NCI-H1417 treated with DMSO at 0.1 percent for 48 hours (cell line): ENCODE measurements at places on chromosomes 11 and 22.

- DNase-seq = peak; percentile 11
Measured at GRCh38 chr11:94400839-94401772, at the start of gene GPR83. Gene GPR83 (minus strand): TSS chr11:94401419. CDS start chr11:94401247, 172 bp downstream.

- DNase-seq = no peak
Measured at GRCh38 chr22:33962409-33962808, 42.1 kb upstream of the LARGE1 start.

GRCh38 chr11:77771135-77771534, 49.4 kb downstream of the RSF1 start:
- DNase-seq = no peak

- no peak for DNase-seq
Measured at GRCh38 chr11:90737444-90738050, 514.7 kb upstream of the CHORDC1 start.

DNA sequence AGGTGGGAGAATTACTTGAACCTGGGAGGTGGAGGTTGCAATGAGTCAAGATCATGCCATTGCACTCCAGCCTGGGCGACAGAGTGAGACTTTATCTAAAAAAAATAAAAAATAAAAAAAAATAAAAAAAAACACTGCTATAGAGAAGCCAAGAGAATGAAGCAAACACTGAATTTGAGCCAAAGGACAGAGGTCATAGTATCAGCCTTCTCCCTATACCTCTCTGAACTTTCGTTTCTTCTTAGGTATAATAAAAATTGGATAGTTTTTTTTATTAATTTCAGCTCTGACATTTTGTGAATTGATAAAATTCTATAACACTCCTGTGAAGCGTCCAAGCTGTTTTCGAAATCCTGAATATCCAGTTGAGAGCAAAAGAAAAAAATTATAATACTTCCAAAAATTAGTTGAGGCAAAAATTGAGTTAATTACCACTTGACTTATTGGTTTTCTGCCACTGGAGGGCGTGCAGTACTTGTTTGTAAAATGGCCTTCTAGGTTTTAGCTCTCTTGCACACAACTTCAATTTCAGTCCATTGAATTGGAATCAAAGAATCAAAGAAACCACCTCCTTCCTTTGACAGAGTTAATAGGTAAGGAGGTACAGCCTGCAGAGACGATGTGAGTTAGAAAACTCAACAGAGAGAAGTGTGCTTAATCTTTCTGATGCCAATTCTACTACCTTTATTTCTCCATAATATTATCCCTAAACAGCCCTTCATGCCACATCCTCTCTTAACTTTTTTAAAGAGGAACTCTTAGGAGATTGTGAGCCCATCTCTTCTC, 143.2 kb downstream of the BBOX1 start:
- DNase-seq = no peak

DNA sequence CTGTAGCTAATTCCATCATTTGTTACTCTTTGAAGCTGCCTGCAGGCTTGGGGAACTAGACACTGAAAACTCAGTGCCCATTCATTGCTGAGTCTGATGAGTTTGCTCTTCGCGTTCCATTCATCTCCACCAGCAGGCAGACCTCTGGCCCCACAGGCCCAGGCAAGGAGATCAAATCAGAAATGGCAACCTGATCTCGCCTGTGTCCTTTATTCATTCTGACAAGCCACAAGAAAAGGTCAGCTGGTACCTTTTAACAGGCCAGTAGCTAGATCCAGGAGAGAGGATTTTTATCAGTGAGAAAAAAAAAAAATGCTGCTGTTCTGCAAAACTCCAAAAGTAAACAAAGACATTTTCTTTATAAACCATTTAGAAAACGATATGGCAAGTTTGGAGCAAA, 742.5 kb downstream of the ETS1 start:
- no peak for DNase-seq

- no peak for DNase-seq
Measured at GRCh38 chr11:47394050-47394321, 14.4 kb upstream of the SLC39A13 start.
